ENCODE measurements at places on chromosomes 2 and 18. TPM values are rescaled to one million over a fixed set of nuclear protein-coding genes. Genes with fewer than 3 reads are reported as not detected.

Gene ANTXR1
- 26.5 TPM for polyA plus RNA-seq

Gene CLEC4F
- not detected for polyA plus RNA-seq

Gene SERPINB12
- polyA plus RNA-seq = not detected

Gene ANKRD30BL
- not detected for polyA plus RNA-seq

Gene CTDP1
- 9.6 TPM for polyA plus RNA-seq

Gene FKBP1B
- 45.1 TPM for polyA plus RNA-seq

Gene CXCR2
- 0.37 TPM for polyA plus RNA-seq

Gene CNDP1
- polyA plus RNA-seq = not detected
